Activated naive CD4-positive, alpha-beta T cell treated with anti-CD3 and anti-CD28 coated beads, Interleukin-2, amount 50 U/mL, for 16 hours (primary cell): ENCODE measurements at places on chromosomes 2 and 18.

DNA sequence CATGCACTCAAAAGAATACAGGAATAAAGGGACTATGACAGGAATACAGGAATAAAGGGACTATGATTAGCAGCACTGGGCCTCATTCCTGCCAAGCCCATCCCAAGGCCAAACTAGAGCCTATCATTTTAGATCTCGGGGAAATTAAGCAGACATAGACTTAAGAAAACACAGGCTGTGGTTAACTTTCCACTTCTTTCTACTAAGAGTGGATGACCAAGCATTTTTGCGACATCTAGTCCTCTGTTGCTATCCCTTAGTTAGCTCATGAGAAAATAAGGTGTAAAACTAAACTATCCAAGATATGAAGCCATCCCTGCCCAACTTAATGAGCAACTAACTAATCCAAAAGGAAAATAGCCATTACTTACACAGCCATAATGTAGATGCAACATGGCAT is 5.9 kb downstream of the LYPD1 start:
- DNase-seq, result no peak

GRCh38 chr2:205646680-205647079 is 35.6 kb upstream of the NRP2 start:
- no peak for DNase-seq

DNA sequence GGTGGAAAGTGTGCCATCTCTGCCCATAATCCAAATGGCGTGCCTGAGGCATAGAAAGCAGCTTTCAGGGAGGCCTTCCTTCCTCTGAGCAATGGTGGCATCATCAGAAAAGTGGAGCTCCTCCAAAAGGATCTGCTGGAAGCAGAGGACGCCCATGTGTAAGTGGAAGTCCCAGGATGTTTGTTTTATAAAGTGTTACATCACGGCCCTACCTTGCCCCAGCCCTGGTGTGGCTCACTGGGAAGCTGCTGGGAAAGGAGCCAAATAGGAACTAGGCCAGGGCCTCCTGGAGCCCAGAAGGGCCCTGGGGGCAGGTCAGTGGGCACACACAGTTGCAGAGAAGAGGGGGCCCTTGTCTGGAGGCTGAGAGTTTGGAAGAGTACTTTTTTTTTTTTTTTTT is 4.2 kb upstream of the ODC1 start:
- no peak for DNase-seq

DNA sequence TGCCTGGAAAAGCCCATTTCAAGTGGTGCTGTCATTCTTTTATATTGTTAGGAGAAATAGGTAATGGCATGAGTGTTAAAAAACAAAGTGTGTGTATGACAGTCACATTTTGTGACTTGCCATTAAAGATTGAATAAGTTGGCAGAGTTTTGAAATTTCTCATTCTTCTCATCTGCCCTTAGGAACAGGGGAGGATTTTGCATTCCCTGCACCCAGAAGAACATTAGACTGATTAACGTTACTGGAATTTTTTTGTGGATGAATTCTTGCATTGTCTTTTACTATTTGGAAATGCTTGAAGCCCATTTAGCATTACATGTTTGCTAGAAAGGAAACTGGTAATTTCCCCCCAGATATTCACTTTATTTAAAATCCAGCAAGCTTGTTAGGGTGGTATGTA is 162.2 kb downstream of the BABAM2 start:
- DNase-seq, result no peak

- no peak for DNase-seq
These were observed 34.8 kb upstream of the ITGAV start for GRCh38 chr2:186554850-186555671.

GRCh38 chr18:76376668-76377358 is 118.2 kb downstream of the ZNF516 start:
- peak; percentile 52 for DNase-seq

DNA sequence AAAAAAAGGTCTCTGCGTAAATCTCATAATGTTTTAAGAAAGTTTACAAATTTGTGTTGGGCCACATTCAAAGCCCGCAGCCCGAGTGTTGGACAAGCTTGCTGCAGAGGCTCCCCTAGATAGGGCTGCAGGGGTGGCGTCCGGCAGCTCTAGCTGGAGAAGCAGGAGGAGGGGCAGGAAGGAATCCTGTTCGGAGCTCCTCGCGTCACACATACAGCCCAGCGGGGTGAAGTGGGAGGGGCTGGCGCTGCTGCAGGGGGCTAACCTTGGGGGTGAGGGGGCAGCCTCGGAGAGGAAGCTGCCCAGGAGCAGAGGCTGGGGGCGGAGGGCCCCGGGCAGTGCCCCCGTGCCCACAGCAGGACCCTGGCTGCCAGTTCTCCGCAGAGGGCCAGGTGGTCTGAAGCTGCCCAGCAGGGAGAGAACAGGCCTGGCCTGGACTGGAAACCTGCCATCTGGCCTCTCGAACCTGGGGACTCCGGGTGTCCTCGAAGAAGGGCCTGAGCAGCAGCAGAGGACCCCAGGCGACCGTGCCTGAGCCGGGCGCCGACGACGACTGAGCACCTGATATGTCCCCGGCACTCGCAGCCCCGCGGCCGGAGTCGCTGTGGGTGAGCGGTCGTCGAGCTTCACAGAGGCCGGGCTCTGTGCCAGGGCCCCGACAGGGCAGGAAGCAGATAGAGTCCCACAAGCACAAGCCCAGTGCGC is 2.6 kb upstream of the GPR35 start:
- peak; percentile 15 for DNase-seq

DNA sequence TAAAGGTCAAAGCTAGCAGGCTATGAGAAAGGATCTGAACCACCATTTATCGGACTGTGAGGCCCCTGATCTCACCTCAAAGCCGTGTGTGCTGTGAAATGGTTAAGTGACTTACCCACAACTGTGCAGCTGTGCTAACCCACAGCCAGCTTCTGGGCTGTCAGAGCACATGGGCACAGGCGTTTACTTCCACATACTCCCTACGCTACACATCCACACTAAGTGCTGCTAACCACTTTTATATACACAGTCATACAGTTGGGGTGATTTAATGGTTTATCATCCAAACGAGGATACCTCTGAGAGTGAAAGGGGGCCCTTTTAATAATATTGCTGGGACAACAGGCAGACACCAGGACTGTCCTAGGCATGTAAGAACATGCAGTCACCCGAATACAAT is 37.3 kb downstream of the CYRIA start:
- DNase-seq, result no peak

DNA sequence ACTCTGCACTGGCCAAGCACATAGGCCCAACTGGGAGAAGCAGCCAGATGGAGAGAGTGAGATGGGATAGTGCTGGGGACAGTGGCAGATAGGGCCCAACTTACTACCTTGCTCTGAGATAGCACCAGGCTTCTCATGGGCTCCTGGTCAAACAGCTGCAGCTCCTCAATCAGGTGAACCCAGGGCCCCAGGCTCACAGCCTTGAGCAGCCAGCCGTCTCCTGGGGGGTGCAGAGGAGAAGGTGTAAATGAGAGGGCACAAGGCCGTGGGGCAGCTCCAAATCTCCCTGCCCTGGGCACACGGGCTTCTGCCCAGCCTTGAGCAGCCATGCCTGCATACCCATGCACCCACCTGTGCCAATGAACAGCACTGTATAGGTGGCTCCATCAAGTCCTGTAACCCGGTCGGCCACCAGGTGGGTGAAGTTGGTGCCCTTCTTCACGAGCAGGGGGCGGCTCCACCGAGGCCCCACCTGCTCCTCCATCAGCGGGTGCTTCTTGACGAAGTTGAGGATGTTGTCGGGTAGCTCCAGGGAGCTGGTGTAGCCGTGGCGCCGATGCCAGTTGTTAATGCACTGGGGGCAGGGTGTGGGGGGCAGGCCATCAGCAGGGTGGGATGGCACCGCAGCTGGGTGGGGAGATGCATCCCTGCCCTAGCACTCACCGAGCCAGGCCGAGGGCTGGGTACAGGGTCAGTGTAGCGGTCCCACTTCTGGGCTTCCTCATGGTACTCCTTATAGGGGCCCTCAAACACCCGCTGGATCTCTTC is 5.9 kb upstream of the ANKRD39 start:
- DNase-seq, result no peak
